ENCODE measurements at places on chromosomes 2 and 18.

DNA sequence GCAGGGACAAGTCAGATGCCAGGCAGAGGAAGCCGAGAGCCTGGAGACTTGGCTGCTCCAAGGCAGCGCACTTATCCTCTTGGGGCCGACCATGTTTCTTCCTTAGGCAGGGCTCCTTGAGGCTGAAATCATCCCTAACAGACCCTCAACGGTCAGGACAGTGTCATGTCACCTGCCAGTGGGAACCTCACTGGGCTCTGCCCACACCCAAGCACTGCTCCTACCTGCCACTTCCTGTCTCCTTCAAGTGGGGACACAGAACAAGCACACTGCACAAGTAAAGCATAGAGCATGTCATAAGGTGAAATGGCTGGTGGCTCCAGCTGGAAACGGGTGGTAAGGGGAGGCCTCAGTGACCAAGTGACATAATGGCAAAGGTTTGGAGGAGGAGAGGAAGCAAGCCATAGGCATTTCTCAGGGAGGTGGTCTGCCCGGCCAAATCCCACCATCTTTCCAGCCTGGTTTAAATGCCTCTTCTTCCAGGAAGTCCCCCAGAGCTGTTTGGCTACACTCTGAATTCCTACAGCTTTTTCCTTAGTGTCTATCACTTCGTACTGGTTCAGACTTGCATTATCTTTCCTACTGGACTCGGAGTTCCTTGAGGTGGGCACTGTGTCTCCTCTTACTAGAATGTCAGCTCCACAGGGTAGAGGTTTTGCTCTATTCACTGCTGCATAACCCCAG lies 7.3 kb upstream of the ATOH8 start:
- no peak for DNase-seq

DNA sequence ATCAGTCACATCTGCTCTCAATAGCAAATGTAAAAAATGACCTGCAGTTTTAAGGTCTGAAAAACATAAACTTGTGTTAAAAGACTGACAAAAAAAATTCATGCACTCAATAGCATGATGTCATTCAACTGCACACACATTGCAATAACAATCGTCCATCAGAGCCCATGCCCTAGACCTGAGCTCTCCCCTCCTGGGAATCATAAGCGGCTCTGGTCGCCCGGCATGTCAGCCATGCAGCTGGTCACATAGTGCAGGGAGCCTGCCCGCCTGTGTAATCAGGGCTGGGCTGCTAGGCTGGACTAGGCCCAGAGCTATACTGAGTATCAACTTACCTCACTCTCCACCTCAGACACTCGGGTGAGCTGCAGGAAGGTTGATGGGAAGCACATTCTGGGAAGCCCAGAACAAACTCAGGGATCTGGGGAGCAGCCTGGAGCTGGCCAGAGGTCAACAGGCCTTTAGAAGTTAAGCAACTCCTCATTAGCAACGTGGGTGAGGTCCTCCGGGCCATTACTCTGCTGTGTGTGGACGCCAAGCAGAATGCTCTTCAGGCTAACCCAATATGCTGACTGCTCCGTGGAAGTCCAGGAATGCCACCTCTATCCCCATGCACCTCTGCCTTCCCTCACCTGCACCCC lies 165.5 kb downstream of the TTC32 start:
- DNase-seq: no peak

DNA sequence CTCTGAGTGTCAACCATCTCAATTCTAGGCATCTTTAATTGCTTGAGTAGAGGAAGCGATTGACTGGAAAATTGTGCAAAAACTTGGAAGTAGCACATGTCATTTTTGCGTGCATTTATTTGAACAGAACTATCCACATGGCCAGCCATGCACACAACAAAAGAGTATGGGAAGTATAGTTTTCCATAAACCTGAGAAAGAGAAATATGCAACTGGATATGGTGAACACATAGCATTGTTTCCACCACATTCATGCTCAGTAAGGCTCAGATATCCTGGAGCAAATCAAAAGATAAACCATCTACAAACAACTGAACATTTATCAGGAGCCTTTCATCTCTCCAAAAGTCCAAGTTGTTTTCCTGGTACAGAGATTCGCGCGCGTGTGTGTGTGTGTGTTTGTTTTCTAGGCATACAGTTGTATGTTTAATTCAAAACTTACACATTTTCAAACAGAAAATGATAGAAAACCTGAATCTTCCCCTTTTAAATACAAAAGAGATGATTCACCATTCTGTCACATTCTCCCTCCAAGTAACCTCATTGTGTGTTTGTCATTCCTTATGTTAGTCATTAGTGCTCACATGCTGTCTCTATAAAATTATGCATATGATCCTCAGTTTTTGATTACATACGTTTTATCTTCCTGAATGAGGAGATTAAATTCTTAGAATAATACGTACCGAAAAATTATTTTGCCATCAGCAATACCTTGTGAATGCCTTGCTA lies 780.4 kb upstream of the NRXN1 start:
- DNase-seq: no peak

DNA sequence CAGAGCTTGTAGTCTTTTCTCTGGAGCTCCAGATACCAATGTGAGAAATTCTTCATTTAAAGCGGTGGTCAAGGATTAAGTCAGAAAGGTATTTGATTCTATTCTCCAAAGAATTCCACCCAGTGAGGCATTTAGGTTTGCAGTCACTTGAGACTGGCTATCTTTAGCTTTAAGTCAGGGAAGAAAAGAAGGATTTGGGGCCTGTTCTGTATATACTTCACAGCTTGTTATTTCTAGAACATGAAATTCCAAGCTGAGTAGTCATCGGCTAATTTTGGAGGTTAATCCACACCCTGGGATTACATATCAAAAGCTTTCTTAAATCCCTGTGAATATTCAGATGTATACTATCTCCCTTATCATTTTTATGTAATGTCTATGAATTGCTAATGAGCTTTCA lies 39.4 kb downstream of the MYOM1 start:
- DNase-seq: no peak

- DNase-seq: peak; percentile 67
These were observed 90.9 kb upstream of the SMAD7 start for GRCh38 chr18:49041435-49042245.

- no peak for DNase-seq
These were observed 501.7 kb upstream of the TCF4 start for GRCh38 chr18:56089612-56090258.

Data from transverse colon (tissue), 4 donors.